ENCODE measurements at places on chromosomes 12 and 14. TPM values are rescaled to one million over a fixed set of nuclear protein-coding genes. Genes with fewer than 3 reads are reported as not detected.

The TAS2R42 gene
- not detected for total RNA-seq

The SERPINA9 gene
- total RNA-seq, result not detected

The OR4E2 gene
- total RNA-seq, result not detected

The WNT1 gene
- not detected for total RNA-seq

The SIX6 gene
- not detected for total RNA-seq

The CHST11 gene
- 3.4 TPM for total RNA-seq

The FLRT2 gene
- 7.5 TPM for total RNA-seq

The OASL gene
- total RNA-seq, result 4.3 TPM

The SLC25A21 gene
- 0.19 TPM for total RNA-seq

The AMHR2 gene
- total RNA-seq, result not detected

The SETD1B gene
- total RNA-seq, result 2.2 TPM

The NFATC4 gene
- total RNA-seq, result 21.6 TPM

The TPPP2 gene
- total RNA-seq, result not detected

The BHLHE41 gene
- total RNA-seq, result 4.0 TPM

The CMA1 gene
- total RNA-seq, result not detected

The CLEC2A gene
- total RNA-seq, result not detected

The AHNAK2 gene
- 88.2 TPM for total RNA-seq

The CLEC14A gene
- total RNA-seq, result not detected

The PAWR gene
- 8.3 TPM for total RNA-seq

The PIK3C2G gene
- total RNA-seq, result not detected
